ENCODE measurements at places on chromosomes 7 and 10. TPM values are rescaled to one million over a fixed set of nuclear protein-coding genes. Genes with fewer than 3 reads are reported as not detected.

GRCh38 chr10:47401874-47402640, 18.0 kb upstream of the ZNF488 start:
- H3K27me3 ChIP-seq: no peaks in the 10 kb centered on the region
- no peak for DNase-seq
- H3K36me3 ChIP-seq: no peaks in the 10 kb centered on the region
- H3K27ac ChIP-seq: peak overlapping the region; percentile 87
- H3K4me1 ChIP-seq: peaks cover 22% of the 10 kb centered on the region

The CHST15 gene
- 1.3 TPM for total RNA-seq

The MYOZ1 gene
- 0.16 TPM for total RNA-seq

The SUN3 gene
- not detected for total RNA-seq

The CHAT gene
- total RNA-seq: 3.3 TPM

The CRYGN gene
- 0.32 TPM for total RNA-seq

Measured in neural crest cell (in vitro differentiated cells).